LNCaP clone FGC (cell line): ENCODE measurements at places on chromosomes 3 and 15.

- DNase-seq: no peak
Measured at GRCh38 chr3:190003068-190003467, 117.6 kb downstream of the P3H2 start.

DNA sequence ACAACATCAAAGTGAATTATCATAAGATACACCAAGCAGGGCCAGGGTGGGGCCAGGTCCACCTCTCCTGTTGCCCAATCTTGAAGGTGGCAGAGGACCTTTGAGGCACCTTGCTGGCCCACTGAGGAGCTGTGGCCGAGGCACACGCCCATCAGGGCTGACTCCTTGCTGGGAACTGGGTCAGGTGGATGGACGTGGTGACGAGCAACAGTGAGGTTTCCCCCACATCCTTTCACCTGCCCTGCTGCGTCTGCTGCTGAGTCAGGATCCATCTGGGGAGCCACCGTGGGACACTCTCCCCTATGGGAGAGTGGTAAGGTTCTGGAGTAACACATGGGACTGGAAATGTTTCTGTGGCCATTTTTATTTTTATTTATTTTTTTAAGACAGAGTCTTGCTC lies 17.3 kb upstream of the FURIN start:
- no peak for DNase-seq

GRCh38 chr15:26934848-26935247 lies 36.1 kb upstream of the GABRG3 start:
- DNase-seq: no peak

- no peak for DNase-seq
Measured at GRCh38 chr15:46280762-46281542, 646.1 kb downstream of the SQOR start.

- DNase-seq: no peak
Measured at GRCh38 chr3:10279384-10280176, 13.2 kb downstream of the GHRL start.

- DNase-seq: no peak
Measured at GRCh38 chr3:25479727-25480010, 51.6 kb downstream of the RARB start.

DNA sequence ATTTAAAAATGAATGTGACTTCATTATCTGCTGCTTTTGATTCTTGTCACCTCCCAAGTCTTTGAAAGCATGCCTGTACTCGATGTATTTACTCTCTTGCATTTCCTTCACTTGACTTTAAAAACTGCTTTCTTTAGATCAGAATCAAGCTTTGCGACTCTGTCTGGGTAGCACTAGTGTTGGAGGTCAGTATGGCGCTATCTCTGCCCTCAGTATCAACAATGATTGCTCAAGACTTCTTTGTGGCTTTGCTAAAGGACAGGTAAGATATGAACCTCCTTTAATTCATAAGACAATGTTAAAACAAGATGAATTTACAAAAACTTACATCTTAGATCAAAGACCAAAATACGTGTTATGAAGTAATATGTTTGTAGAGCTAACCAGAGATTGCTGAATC lies 37.0 kb downstream of the VPS8 start:
- DNase-seq: no peak

GRCh38 chr15:93179072-93179471 lies 90.1 kb upstream of the RGMA start:
- DNase-seq: no peak

DNA sequence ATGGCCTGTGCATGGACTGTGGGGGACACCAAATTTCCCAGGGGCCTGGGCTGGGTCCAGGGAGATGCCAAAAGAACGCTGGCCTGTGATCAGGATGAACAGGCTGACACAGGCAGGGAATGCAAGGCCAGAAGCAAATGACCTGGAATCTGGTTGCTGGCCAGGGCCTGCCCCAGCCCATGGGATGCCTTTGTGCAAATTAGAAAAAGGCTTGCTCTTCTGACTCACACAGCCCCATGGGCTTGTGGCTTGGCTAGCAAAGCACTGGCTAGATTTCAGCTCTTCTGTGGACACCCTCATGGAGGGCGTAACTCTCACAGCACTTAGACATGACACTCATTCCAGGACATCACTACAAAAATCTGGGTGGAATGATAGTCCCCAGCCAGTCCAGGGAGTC lies 356.0 kb downstream of the SHQ1 start:
- no peak for DNase-seq

GRCh38 chr3:123080864-123081562 lies 14.2 kb downstream of the PDIA5 start:
- peak; percentile 67 for DNase-seq

DNA sequence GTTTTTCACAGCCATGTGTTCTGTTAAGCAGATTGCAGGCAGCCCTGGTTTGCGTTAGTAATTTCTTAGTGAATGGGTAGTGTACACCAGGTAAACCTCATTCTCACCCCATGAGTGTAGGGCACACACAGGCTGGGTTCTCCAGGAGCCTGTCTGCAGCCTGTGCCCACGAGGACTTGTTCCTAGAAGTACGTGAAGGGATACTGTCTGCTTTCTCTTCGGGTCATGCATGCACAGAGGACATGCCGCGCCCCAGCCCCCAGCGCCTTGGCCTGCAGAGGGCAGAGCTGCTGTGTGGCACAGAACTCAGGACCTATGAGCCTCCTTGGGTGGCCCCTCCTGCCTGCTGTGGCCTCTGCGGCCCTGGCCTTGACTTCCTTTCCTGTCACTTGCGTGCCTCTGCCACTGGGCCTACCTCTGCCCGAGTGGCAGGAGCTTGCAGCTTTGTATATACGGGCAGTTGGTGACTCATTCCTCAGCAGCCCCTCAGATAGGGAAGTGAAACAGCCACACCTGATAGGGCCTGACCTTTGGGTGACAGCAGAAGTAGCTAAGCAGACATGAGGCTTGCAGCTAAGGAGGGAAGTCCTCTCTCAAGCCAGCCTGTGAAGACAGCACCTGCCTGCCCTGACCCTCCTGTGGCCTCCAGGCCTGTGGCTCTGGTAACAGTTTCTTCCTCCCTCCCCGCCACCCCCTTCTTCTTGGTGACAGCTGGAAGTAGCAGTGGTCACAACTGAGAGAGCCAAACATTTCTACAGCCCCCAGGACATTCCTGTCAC lies 19.5 kb downstream of the PPCDC start:
- no peak for DNase-seq

- no peak for DNase-seq
Measured at GRCh38 chr3:113013593-113013992, 22.8 kb downstream of the GTPBP8 start.

- peak; percentile 18 for DNase-seq
Measured at GRCh38 chr15:85607141-85607806, 187.5 kb downstream of the KLHL25 start.

- DNase-seq: no peak
Measured at GRCh38 chr15:87045746-87046145, 966.1 kb downstream of the AGBL1 start.

DNA sequence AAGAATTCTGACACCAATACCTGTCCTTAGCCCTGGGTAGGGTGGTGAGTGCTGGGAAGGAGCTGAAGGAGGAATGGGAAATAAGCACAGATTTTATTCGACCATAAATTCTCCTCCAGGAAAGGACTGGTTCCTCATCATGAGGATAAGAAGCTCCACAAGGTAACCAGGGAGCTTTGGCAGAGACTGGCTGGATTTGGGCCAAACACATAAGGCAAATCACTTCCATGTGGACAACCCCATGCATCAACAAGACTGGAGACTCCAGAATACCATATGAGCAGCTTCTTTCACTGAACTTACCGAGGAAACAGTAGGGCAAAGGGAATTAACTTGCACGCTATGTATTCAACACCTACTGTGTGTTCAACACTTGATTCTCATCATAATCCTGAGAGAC lies 312.5 kb downstream of the NTRK3 start:
- peak; percentile 4 for DNase-seq

GRCh38 chr3:74121761-74122160 lies 492.7 kb downstream of the CNTN3 start:
- DNase-seq: no peak

- DNase-seq: no peak
Measured at GRCh38 chr3:69749461-69749860, 10.2 kb downstream of the MITF start.

DNA sequence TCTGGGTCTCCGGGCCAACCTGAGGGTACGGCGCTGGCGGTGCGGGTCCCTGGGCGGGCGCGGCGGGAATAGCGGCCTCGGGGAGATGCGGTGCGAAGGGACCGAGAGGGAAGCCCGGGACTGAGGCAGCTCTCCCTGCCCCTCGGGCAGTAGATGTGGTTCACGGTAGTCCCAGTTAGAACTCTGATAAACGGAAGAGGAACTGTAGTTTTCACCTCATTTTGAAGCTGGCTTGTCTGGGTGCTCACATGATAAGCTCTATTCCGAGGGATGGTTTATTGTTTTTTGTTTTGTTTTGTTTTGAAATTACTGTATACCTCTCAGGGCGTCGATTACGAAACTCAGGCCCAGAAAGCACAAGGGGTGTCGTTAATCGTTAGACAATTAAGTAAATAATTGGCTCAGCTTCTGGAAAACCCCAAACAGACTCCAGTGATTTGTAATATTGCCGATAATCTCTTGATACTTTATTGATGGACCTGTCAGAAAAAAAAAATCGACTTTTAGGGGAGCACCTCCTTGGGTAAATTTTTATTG lies 413 bp downstream of the NUSAP1 start:
- no peak for DNase-seq

DNA sequence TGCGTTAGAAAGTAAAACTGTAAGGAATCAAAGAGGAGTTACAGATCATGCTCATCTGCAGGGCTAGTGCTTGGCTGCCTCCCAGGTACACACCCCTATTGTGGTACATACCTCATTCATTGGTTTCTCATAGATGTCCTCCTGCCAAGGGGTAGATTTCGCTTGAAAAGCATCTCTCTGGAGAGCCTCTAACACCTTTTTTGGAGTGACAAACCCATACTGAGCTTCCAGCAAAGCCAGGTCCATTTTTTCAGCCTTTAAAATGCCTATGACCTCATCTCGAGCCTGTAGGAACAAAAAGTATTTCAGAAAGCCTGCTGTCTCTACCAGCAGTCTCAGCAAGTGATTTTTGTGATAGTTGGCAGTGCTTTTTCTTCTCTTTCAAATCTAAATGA lies 112.1 kb downstream of the CMSS1 start:
- DNase-seq: no peak

- DNase-seq: no peak
Measured at GRCh38 chr3:87797872-87798566, 260.8 kb downstream of the CGGBP1 start.

GRCh38 chr3:13896473-13897154 lies 16.7 kb upstream of the WNT7A start:
- DNase-seq: peak; percentile 55

DNA sequence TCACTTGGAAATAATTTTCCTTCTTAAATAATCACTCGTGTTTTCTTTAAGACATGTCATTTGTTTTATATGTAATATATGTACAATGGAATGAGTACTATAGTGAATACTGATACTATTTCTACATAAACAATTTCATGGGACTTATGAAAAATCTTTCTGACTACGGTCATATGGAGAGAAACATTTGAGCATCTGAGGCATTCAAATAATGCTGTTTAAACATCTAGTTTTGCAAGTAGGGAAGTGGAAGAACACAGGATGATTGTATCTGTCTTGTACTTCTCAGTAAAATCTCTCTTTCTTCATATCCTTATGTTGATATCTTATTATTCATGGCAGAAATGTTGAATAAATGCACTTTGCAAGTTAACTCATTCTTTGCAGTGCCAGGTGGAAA lies 599.5 kb upstream of the KCNMB2 start:
- no peak for DNase-seq

GRCh38 chr3:154515921-154516320 lies 85.9 kb upstream of the GPR149 start:
- DNase-seq: no peak

DNA sequence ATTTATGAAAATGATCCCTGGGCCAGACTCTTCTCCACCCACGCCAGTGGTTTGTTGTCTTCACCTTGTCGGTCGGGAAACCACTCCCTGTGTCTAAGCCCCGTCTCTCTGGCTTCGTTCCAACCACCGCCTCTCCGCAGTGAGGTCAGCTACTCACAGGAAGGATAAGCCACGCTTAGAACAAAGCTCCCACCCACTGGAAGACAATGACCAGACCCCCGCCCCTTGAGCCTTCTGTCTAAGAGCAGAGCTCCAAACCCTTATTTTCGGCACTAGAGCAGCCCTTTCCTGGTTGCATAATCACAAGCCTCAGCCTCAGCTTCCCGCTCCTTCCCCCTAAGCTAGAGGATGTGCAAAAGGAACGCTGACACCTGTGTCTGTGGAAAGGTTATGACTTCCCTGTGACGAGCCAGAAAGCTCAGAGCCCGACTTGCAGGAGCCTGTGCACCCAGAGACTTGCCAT lies 114.9 kb upstream of the MEF2A start:
- no peak for DNase-seq

- DNase-seq: no peak
Measured at GRCh38 chr15:101252836-101253235, 988 bp upstream of the CHSY1 start.

- DNase-seq: no peak
Measured at GRCh38 chr3:58652624-58653023, 13.9 kb downstream of the FAM3D start.

- DNase-seq: no peak
Measured at GRCh38 chr3:52568069-52568468, 31.7 kb downstream of the UQCC5 start.

DNA sequence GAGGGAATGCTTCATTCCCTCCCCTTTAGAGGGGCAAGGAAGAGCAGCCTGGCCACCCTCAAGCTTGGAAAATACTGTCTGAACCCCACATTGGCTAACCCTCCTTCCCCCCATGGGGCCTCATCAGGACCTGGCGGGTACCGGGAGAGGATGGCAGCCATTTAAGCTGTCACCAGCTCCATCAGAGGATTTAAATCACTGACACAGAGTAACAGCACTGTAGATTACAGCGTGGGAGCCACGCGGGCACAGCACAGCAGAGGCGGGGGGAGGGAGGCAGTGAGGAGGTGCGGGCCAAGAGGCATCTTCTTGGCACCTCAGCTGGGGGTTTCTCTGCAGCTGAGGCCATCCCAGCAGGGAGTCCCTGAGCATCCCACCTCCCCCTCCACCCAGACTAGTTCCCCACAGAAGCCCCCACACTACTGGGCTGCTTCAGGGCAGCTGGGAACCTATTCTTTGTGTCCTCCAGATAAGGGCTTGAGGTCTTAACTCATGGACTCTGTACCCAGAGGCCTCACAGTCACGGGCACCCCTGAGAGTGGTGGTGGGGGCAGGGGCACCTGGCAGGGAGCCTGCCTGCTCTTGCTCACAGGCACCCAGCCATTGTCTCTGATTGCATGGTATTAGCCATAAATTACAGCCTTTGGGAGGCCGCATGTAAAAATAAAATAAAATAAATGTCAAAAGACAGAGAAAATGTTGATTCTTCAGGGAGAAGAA lies 21.9 kb upstream of the CACNA2D2 start:
- no peak for DNase-seq
